Activated T-helper 1 cell treated with Interleukin-2 at 50 U/mL for 16 hours (primary cell): ENCODE measurements at places on chromosomes 7 and 10.

DNA sequence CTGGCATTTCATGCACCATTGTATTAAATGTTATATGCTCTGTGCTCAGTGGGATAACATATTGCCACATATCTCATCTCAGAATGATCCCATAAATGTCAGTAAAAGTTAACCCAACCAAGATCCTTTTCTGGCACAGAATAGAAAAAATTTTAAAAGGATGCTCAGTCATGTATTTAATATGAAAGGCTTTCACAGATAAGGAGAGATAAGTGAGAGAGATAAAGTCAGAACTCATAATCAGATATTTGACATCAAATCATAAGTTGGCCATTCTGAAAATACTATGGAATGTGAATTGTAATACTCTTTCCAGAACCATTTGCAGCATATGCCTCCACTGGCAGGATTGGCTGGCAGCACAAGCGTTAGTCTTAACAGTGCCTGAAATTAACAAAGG lies 38.5 kb downstream of the PLEKHA8 start:
- no peak for DNase-seq

GRCh38 chr10:102764470-102765161 lies 20.9 kb downstream of the WBP1L start:
- no peak for DNase-seq

DNA sequence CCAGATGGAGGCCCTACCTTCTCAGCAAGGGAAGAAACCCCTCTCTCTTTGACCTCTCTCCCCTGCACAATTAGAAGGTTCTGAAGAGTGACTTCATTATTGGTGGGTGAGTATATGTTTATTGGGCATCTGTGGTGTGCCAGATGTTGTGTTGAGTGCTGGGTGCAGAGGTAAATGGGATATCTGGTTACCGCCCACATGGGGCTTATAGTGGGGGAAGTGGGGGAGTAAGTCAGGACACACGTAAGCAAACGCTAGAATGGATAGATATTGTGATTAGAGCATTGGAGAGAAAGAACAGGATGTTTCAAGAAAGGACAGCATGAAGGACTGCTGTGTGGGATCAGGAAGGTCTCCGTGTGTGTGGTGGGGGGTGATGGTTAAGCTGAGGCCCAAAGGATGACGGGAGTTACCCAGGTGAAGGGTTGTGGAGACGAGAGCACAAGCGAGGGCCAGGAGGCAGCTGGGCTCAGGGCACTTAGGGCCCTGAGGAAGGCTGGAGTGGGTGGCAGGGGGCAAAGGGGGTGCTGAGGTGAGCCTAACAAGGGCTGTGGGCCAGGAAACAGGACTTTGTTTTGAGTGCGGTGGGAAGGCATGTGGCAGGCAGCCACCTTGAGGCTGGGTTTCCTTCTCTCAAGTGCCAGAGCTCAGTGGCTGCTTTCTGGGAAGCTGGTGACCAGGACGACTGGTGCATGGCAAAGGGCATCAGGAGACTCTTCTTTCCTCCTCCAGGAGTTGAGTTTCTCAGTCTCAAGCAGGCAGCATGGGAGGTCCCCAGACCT lies 299.9 kb downstream of the RPS24 start:
- no peak for DNase-seq

DNA sequence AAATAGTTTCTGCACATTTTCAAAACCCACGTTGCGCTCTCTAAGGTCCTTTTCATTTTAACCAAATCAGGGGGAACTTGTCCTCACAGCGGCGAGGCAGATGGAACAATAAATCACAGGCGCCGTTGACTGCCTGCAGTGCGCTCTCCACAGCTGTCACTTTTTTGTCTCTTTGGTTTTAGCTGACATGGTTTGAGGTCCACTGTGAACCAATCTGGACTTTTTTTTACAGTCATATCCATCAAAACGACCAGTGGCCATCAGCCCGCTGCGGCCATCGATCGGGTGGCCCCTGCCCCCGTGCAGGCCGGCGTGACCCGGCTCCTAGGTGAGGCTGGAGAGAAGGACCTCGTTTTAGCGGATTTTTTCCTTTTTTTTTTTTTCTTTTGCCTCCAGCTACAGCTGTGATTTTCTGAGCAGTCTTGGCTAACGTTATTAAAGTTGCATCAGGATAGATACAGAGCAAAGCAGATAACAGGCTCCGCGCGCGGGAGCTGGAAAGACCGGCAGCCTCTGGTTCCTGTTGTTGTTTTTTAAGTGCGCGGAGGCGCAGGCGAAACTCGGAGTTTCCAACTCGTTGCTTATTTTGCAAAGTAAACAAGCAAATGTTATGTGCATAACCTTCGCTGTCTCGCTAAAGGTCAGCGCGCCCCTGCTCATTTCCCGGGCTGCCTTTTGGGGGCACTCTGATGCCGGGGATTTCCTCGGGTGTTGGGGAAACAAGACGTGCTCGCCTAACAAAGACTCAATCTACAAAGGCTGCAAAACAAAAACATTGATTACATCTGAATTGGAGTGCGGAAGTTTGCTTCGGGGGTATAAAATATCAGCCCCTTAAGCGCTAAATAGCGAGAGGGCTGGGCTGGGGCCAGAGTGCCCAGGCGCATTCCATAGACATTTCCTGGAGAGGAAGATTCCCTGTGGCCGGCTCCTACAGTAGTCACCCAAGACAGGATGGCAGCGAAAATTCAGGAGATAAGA lies 414.8 kb upstream of the MKI67 start:
- DNase-seq = no peak

DNA sequence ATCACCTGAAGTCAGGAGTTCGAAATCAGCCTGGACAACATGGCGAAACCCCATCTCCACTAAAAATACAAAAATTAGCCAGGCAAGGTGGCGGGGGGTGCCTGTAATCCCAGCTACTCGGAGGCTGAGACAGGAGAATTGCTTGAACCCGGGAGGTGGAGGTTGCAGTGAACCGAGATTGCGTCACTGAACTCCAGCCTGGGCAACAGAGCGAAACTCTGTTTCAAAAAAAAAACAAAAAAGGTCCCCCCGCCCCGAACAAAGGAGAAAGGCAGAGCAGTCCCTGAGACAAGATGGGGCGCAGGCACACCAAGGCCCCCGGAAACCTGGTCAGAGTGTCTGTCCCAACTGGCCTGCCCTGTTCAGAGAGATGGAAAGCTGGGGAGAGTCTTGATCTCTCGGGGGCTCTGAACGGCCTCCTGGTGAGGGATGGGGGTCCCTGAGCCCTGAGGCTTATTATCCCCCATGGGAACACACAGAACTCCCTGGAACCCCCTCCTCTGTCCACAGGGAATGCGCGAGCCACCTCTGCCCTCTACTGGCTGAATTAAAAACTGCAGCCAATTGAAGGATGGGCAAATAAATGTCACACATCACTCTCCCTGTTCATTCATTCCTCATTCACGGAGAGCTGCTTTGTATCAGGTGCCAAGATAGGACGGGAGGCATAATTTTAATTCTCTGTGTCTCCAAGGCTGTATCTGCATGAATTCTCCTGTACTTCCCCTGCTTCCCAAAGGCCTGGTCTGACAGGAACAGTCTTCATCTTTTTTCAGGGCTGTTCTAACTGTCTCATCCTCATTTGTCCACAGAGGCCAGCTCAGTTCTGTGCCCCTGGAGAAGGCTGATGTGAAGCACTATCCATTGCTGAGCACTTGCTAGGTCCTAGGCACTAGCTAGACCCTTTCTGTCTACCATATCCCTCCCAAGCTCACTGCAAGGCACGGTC lies 28.9 kb downstream of the MAT1A start:
- DNase-seq = no peak

DNA sequence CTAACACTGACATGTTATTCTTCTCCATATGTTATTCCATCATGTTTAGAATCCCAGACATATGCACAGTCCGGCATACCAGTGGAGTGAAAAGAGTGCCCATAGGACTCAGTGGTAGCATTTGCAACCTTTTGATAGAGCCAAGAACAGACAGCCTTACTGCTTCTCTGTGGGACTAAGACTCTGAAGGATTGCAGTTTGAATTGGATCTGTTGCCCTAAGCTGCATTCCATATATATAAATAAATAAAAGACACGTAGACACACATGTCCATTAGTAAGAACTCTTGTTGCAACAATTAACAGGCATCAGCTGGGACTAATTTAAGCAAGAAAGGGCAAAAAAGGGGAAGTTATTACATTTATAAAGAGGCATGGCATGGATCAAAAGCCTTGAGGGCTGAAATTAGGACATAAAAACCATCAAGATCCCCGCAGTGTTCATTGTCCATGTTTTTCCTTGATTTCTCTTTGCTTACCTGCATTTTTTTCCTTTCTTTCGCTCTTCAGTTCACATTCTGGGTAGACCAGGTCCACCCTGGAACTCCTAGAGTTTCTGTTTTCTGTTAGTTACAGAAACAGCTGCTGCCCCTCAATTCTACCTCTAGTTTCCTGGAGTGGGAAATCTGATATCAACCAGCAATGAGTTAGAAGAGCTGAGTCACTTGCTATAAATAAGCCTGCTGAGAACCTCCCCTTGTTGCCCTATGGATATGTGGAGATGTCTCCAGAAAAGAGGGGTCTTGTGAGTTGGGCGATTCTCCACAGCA lies 132.4 kb downstream of the SORCS1 start:
- DNase-seq = no peak

DNA sequence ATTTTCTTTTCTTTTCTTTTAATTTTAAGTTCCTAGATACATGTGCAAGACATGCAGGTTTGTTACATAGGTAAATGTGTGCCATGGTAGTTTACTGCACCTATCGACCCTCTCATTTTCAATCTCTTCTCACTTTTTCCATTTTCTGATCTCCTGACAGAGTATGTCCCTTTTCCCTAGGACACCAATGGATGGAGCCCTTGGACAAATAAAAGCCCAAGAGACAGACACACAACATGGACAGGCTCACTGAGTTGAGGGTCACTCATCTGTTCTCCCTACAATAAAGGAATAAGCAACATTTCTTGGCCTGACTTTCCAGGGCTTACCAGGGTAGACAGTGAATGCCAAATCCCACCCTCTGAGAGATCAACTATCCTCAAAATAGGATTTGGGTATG lies 15.2 kb upstream of the UBE2D1 start:
- DNase-seq = no peak

GRCh38 chr7:139830292-139830691 lies 1.2 kb downstream of the TBXAS1 start:
- DNase-seq = no peak

DNA sequence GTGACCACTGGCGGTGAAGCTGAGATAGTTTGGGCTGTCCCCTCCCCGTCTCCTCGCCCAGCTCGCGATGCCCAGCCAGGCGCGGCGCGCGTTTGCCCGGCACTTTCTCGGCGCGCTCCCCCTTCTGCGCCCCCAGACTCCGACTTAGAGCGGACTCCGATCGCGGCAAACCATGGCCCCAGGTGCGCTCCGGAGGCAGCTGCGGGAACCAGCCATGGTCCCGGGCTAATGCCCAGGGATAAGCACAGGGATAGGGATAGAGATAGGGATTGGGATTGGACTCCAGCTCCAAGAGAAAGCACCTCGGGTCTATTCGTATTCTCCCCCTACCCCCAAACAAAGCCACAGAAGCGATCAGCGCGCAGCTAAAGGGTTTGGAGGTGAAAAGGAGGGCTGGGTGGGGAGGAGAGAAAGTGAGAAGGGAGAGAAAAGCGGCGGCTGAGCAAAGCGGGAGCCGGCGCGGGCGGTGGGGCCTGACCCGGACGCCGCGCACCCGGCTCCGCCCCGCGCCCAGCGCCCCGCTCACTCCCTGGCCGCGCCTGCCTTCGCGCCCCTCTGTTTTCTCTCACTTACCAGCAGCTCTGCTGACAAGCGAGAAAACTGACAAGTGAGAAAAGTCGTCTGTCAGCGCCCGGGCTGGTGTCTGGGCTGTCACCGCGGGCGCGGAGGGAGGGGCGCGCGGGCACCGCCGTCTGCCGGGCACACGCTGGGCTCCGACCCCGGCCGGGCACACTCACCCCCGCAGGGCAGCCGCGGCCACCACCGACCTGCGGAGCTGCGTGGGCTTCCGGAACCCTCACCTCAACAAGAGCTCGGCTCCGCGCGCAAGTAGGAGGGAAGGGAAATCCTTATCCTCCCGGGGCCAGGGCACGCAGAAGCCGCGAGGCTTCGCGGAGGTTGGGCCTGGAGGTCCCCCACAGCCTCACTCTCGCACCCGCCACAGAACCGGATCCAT lies at the start of gene PDE1C:
Gene PDE1C (minus strand): TSS at position 2 of the 955 bp plus-strand sequence.
- DNase-seq = no peak

DNA sequence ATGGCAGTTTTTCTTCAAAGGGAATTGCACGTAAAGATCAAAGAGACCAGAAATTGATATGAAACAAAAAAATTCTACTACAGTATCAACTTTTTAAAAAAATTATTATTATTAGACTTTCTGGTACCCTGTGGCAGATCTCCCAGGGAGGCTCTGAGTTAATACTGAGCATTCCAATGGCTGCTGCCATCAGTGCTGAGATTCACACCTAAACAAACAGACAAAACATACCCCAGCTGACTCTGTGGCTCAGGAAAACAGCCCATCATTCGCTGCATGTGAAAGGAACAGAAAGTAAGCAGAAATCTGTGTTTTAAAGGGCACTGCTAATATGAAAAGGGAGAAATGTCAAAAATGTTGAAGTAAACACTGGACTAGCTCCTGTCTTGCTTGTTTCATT lies 118.4 kb downstream of the GRM3 start:
- DNase-seq = no peak

GRCh38 chr7:17781491-17782215 lies 158.6 kb downstream of the SNX13 start:
- DNase-seq = no peak

GRCh38 chr10:35058134-35058533 lies 32.0 kb downstream of the CUL2 start:
- no peak for DNase-seq

- no peak for DNase-seq
Measured at GRCh38 chr10:89373916-89374711, 3.7 kb upstream of the IFIT1B start.

DNA sequence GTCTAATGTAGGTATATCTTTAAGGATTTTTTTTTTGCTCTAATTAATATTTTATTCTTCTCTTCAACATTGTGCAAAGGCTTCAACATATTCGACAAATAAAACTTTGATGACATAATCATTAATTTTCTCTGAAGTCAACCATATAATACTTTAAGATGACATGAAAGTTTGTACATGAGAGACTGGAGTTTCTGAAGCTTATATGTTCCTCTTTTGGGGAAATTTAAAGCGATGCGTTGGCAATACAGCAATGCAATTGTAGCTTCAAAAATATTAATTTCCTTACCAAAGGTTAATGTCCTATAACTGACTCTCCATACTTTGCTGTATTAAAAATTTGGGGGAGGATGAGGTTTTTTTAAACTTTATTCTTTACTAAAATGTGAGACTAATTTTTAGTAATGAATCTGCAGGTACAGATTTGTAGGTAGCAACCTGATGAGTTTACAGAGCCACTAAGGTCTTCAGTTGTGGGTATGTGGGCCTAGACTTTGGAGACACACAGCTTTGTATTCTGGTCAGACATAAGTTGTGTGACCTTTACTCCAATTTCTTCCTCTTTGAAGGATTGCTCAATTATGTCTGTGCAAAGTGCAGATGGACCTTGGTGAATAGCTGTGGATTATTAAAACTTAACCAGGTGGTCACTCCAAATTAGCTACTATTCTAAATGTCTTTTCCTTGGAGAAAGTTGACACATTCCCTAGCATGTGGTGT lies 18.0 kb upstream of the LIPA start:
- DNase-seq = no peak

- no peak for DNase-seq
Measured at GRCh38 chr7:132232406-132232805, 343.9 kb downstream of the PLXNA4 start.
